ENCODE measurements at places on chromosomes 13 and 19. TPM values are rescaled to one million over a fixed set of nuclear protein-coding genes. Genes with fewer than 3 reads are reported as not detected.
A peak's percentile ranks its signal among the peaks of the same experiment; 100 is the strongest.

The MISP gene
- not detected for total RNA-seq

- peaks cover 6% of the 10 kb centered on the region for H3K4me1 ChIP-seq
- DNase-seq: no peak
- no peak overlapping the region for H3K4me3 ChIP-seq
- no peak overlapping the region for H3K27ac ChIP-seq
These were observed 714 bp downstream of the PLPP2 start for GRCh38 chr19:290372-291005.

GRCh38 chr19:17829855-17830566 is 8.7 kb upstream of the INSL3 start:
- peaks cover 72% of the 10 kb centered on the region for H3K36me3 ChIP-seq
- no peaks in the 10 kb centered on the region for H3K27me3 ChIP-seq
- H3K4me3 ChIP-seq: no peak overlapping the region
- peaks cover 14% of the 10 kb centered on the region for H3K4me1 ChIP-seq
- H3K27ac ChIP-seq: no peak overlapping the region
- no peak for DNase-seq

- H3K27ac ChIP-seq: no peak overlapping the region
- H3K4me3 ChIP-seq: no peak overlapping the region
- no peaks in the 10 kb centered on the region for H3K4me1 ChIP-seq
- no peak for DNase-seq
- H3K36me3 ChIP-seq: no peaks in the 10 kb centered on the region
These were observed 1150.2 kb upstream of the PCDH9 start for GRCh38 chr13:68380041-68380973.

The ZC3H4 gene
- total RNA-seq: 98.3 TPM

- H3K4me3 ChIP-seq: no peak overlapping the region
- H3K4me1 ChIP-seq: no peaks in the 10 kb centered on the region
- DNase-seq: no peak
These were observed 111.8 kb upstream of the UQCRFS1 start for GRCh38 chr19:29324717-29325116.

DNA sequence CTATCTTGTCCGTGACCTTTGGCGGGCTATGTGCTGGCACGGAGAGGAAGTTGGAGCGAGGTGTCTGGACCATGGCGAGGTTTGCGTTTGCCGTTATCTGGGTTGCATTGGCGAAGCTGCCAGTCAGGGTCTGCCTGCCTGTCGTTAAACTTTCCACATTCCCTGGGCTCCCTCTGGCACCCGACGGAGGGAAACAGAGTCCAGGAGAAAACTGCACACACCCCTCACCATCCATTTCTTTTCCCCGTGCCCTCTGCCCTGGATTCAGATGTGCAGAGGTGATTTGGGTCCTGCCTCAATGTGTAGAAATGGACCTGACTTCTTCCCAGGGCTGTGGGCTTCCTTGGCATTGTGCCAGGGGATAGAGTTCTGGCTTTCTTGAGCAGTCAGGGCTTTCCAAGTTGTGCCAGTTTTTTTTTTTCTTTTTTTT is 142.4 kb downstream of the URI1 start:
- no peaks in the 10 kb centered on the region for H3K36me3 ChIP-seq
- no peak for DNase-seq
- no peaks in the 10 kb centered on the region for H3K27me3 ChIP-seq
- H3K27ac ChIP-seq: no peak overlapping the region
- H3K4me1 ChIP-seq: peaks cover 2% of the 10 kb centered on the region

GRCh38 chr13:33611121-33611805 is 206.7 kb upstream of the RFC3 start:
- H3K27me3 ChIP-seq: no peaks in the 10 kb centered on the region
- peak overlapping the region; percentile 80 for H3K4me3 ChIP-seq
- peaks cover 41% of the 10 kb centered on the region for H3K4me1 ChIP-seq
- peaks cover 5% of the 10 kb centered on the region for H3K36me3 ChIP-seq
- no peak for DNase-seq
